ENCODE measurements at places on chromosomes 13 and 19.

DNA sequence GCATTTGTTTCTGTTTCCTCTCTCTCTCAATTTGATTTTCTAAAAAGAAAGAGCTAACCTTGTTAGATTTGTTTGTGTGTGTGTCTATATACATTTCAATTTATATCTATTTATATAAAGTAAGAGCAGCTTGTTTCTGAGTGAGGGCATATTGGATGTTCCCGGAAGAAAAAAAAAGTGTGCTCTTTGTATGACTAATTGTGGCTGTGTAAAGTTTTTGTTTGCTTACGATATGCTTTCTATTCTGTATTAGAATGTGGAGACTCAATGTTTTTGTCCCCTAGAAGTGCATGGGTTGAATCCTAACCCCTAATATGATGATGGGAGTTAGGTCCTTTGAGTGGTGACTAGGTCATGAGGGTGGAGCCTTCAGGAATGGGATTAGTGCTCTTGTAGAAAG is 66.6 kb upstream of the C1QTNF9B start:
- no peak for DNase-seq

DNA sequence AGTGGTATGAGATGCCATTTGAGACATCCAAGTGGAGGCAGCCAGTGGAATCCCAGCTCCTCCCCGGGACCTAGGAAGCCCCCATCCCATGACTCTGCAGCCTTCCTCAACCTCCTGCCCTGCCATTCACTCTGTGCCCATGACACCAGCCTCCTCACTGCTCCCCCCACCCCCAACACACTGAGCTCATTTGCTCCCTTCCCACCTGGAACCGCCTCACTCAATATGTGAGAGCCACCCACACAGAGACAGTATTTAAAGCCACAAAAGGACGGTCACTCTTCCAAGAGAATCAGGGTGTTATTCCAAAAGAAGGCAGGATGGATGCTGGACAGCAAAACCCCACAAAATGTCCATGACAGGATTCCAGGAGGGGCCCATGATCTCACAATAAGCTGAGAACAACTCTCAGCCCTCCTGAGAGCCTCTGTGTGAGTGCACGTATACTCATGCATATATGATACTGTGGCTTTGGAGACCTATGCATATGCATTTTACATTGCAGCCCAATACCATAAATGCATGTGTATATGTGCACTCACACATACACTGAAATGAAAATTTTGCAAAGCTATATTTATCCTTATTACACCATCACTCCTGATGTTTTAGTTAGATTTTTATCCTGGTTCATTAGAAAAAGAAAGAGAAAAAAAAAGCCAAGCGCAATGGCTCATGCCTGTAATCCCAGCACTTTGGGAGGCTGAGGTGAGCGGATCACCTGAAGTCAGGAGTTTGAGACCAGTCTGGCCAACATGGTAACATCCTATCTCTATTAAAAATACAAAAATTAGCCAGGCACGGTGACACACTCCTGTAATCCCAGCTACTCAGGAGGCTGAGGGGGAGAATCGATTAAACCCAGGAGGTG is 10.8 kb upstream of the RANBP3 start:
- no peak for DNase-seq

- DNase-seq = no peak
These were observed 45.8 kb downstream of the RFX2 start for GRCh38 chr19:6064336-6065073.

DNA sequence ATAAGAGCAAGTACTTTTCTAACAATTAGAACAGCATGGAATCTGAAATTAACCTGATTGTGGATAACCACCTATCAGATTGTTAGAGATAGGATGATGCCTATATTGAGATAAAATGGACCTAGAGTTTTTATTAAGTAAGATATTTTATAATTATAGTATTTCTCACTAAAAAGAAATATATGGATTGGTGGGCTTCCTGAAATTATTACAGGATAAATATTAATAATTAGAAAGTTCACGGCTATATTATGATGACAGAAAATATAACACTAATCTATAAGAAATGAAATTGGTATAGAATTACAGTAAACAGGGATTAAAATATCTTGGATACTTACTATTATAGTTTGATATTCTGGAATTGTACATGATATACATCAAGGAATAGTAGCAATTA is 378.0 kb upstream of the SPRY2 start:
- DNase-seq = no peak

- no peak for DNase-seq
These were observed 927 bp downstream of the COL4A2 start for GRCh38 chr13:110307767-110308655.

GRCh38 chr13:52845334-52845761 is 3.1 kb downstream of the PCDH8 start:
- DNase-seq = no peak

- DNase-seq = peak; percentile 40
These were observed 9.6 kb upstream of the ZNRF4 start for GRCh38 chr19:5445561-5446055.

DNA sequence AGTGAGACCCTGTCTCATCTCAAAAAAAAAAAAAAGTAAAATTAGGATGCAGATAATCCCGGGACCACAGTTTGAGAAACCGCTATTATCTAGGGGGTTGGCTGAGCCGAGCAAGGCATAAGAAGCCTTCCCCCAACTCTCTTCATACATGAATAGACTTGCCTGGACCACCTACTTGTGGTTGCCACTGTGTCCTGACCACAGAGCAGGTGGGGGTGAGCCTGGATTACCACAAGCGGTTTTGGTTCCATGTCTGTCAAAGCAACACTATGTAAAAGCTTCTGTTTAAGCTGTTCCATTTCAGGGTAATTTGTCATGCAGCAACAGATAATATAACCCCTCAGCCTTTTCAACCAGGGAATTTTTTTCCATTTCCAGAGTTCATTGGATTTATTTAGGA is 3.3 kb upstream of the NAPA start:
- no peak for DNase-seq

- DNase-seq = peak; percentile 81
These were observed at the start of gene ZFP36 for GRCh38 chr19:39406656-39407409. ZFP36 (plus strand) TSS chr19:39406847; CDS start chr19:39406905, 58 bp downstream.

GRCh38 chr13:101529422-101529821 is 76.9 kb downstream of the ITGBL1 start:
- peak; percentile 17 for DNase-seq
